ENCODE measurements at places on chromosomes 4 and X.

DNA sequence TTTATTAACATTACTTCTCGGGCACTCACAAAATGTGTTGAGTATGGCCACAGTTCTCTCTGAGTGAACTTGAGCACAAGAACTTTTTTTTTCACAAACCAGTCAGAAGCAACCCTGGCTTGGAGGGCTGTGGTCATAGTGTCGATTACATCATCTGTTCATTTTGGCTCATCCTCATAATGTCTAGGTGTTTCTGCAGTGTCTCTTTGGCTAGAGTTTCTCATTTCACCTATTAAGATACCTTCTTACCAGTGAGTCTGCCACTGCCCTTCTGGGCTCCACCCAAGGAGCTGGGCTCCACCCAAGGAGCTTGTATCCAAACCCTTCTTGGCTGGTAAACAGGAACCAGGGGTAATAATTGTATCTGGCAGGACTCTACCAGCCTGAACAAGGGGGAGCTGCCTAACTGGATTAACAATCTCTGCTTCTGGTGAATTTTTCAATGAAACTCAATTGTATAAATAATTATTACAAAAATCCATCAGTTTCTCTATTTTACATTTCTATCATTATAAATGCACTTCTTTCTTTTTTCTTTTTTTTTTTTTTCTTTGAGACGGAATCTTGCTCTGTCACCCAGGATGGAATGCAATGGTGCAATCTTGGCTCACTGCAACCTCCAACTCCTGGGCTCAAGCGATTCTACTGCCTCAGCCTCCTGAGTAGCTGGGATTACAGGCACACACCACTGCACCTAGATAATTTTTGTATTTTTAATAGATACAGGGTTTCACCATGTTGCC, 667.7 kb upstream of the SLIT2 start:
- DNase-seq: no peak

GRCh38 chr4:24956763-24957162, 43.9 kb upstream of the CCDC149 start:
- DNase-seq: no peak

DNA sequence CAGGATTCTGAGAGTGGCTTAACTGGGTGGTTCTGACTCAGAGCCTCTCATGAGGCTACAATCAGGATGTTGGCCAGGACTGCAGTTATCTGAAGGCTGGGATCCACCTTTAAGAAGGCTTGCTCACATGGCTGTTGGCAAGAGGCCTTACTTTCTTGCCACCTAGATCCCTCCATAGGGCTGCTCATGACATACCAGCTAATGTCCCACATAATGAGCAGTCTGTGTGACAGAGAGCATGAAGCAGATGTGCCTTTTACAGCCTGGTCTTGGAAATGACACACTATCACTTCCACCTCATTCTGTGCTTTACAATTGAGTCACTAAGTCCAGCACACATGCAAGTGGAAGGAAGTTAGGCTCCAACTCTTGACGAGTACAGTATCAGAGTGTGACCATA, 4.3 kb upstream of the RBM3 start:
- DNase-seq: no peak

DNA sequence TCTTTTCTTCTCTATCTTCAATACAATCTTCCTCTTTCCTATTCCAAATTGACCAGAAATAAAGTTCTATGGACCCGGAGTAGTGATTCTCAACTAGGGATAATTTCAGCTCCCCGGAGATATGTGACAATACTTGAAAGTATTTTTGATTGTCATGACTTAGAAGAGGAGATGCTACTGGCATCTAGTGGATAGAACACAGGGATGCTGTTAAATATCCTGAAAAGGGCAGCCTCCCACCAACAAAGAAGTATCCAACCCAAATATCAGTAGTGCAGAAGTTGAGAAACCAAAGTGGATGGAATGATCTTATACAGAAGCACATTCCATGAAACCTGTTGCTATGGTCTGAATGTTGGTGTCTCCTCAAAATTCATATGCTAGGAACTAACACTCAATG, 65.7 kb upstream of the NDST3 start:
- DNase-seq: no peak

DNA sequence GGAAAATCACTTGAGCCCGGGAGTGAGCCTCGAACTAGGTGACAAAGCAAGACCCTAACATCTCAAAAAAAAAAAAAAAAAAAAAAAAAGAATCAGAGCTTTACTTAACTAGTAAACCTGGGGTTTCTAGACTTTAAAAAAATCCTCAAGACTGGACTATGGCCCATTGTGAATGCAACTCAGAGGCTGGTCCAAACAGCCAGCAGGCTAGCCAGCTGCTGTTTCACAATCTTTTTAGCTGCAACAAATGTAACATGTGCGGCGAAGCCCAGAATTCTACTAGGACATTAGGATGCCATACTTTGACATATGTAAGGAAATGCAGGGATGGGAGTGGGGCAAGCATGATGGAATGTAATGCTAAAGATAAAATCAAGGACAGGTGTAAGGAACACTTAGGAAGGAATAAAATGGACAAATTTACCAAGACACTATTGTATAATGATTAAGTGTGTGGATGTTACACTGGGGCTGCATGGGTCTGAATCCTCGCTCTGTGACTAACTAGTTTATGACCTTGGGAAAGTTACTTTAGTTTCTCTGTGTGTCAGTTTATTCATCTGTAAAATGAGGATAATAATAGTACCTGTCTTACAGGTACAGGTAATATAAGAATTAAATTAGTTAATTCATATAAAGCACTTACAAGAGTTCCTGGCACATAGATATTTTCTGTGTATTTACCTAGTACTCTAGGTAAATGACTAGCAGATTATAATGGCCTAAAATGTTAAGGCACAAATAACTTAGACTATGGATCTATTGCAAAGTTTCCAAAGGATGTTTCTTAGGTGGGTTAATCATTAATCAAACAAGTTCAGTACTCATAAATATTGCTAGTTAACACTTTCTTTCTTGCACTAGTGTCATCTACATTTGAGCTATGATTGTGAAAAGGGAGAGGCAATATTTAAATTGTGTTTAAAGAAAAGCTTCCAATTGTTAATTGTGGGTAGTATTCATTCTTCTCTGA, 49.5 kb downstream of the HELQ start:
- DNase-seq: no peak

DNA sequence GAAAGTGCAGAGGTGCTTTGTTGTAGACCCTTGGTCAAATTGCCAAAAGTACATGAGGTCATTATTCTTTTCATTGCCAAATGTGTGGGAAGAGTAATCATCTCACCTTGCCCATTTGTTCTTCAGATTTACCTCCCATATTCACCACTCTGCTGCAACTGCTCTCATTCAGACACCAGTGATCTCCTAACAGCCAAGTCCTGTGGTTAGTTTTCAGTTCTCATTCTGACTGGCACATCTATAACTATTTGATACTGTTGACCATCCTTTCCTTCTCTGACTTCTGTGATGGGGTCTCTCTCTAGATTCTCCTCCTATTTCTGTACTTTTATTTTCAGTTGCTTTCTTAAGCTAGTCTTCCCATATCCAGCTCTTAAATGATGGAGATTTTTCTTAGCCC, 39.8 kb downstream of the GRIA3 start:
- DNase-seq: no peak

DNA sequence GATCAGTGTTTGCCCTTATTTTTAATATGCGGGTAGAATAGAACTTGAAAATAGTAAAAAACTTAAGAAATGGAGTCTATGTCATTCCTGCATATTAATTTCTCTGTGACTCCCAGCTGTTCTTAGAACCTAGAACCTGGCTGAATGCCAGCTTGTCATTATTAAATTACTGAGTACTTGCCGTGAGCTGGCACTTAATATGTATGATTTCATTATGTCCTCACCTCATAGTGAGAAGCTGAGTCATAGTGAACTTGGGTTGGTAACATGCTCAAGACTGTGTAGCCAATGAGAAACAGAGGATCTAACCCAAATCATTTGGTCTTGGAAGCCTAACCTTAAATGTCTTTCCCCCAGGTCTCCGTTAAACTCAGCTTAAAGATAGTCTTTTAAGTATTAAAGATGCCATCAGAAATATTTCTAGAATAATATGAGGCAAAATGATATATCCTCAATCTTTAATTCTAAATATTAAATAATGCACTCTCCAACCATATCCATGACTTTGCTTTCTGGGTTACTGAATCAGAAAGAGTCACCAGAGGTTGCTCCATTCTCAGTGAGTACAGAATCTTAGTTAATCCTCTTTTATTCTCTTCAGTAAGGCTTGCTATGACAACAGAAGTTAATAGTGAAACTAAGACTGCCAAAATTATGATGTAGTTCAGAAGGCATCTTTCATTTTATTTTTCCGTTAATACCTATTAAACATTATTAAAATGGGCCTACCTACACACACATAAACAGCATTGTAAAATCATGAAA, 58.6 kb upstream of the TLL1 start:
- no peak for DNase-seq

DNA sequence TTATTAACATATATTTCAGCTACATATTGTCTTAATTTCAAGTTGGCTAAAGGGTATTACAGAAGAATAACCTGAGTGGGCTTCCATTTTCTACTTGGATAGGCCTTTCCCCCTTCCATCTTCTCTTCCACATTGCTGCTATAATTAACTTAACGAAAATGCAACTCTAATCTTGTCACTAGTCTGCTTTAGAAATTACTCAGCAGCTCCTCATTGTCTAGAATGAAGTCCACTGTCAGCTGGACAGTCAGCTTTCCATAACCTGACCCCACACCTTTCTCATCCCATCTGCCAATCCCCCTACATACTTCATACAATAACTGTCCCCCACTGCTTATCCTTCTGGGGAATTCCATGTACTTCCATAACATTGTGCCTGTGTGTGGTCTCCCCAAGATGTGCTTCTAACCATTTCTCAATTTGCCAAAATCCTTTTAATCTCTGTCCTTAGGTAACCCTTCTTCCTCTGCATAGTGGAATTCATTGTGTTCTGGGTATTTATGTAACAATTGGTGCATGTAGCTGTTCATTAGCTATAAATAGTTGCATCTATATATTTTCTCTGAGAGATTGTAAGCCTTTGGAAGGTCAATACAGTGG, 4.8 kb downstream of the MND1 start:
- no peak for DNase-seq

DNA sequence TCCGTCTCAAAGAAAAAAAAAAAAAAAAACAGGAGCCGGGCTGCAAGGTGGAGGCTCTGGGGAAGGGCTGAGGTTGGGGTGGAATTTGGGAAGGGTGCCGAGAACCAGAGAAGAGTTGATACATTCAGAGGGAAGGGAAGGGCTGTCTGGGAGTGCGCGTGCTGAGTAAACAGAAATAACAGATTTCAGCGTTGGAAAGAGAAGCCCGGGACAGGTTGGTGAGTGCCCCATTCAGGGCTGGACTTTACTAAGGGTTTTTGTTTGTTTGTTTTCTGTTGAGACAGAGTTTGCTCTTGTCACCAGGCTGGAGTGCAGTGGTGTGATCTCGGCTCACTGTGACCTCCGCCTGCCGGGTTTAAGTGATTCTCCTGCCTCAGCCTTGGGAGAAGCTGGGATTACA, 1.7 kb upstream of the IL3RA start:
- no peak for DNase-seq

DNA sequence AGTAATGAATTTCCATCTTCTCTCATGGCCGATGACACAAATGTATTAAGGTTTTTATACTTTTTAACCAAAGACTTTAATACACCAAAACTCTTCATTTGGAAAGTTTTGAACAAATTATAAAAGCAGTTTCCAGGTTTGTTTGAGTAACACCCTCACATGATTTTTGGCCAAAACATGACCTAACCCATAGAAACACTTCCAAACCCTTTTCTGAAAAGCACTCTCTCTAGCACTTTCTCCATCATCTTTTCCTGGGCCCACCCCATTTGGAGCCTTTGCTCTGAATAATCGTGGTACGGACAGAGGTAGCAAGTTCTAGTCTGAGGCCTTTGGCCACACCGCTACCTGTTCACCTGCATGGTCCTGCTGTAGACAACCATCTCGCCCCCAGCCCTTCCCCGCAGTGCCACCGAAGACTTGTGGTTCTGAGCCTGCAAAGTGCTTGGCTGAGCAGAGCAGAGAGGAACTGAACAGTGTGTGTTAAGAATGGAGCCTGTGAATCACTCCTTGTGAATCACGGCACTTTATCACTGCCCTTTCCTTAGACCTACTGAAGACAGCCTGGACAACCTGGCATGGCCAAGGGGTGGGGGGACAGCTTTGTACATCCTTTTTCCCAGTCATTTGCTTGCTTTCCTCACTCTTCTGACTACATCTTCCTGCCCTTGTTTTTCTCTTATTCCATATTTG, 181.8 kb downstream of the PTTG2 start:
- DNase-seq: no peak

DNA sequence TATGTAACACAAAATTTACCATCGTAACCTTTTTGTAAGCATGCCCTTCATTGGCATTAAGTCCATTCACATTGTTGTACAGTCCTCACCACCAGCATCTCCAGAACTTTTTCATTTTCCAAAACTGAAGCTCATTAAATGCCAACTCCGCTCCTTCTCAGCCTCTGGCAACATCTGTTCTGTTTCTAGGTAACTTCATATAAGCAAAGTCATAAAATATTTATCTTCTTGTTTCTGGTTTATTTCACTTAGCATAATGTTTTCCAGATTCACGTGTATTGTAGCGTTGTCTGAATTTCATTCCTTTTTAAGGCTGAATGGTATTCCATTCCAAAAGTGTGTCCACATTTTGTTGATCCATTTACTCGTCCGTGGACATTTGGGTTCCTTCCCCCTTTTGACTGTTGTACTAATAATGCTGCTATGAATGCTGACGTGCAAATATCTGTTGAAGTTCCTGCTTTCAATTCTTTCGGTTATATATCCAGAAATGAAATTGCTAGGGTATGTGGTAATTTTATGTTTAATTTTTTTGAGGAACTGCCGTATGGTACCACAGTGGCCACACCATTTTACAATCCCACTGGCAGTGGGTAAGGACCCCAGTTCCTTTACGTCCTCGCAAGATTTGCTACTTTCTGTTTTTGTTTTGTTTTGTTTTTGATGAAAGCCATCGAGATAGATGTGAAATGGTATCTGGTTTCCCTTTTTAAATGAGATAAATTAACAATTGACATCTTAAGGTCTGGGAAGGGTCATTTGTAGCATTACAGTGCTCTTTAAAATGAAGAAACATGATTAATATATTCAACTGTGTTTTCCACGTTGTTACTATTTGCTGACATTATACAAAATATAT, 63.4 kb downstream of the PTTG2 start:
- no peak for DNase-seq

DNA sequence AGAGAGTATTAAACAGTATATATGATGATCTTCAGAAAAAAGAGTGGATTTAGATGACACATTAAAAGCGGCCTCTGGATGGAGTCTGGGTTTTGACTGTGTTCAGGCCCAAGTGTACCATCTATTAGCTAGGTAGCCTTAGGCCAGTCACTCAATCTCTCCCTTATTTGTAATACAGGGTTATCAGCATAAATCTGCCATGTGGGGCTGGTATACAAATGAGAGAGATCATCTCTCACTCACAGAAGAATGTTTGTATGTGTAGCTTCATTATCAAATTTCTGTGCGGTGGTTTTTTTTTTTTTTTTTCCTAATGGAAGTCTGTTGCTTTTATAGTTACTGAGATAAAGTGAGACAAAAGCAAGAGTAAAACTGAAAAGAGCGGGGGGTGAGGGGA, 12.7 kb downstream of the SLC2A9 start:
- DNase-seq: no peak

All from activated naive CD4-positive, alpha-beta T cell treated with anti-CD3 and anti-CD28 coated beads, Interleukin-2, amount 50 U/mL, for 16 hours (primary cell).